ENCODE measurements at places on chromosomes 6 and 20.

DNA sequence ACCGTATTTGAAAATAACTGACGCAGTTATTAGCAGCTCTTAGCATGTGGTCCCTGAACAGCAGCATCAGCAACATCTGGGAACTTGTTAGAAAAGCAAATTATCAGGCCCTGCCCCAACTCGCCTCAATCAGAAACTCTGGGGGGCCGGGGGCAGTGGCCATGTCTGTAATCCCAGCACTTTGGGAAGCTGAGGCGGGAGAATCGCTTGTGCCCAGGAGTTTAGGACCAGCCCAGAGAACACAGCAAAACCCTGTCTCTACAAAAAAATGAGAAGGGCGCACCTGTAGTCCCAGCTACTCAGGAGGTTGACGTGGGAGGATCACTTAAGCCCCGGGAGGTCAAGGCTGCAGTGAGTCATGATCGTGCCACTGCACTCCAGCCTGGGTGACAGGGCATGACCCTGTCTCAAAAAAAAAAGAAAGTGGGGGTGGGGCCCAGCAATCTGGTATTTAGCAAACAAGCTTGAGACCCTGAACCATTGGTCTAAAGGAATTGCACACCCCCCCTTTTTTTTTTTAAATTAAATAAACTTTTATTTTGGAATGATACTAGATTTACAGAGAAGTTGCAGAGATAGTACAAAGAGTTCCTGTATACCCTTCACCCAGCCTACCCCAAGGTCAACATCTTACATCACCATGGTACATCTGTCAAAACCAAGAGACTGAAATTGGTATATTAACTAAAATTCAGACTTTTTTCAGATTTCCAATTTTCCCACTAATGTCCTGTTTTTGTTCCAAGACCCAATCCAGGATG, 6.7 kb downstream of the SRXN1 start:
- no peak for DNase-seq

GRCh38 chr6:19465760-19466159, 371.4 kb upstream of the ID4 start:
- DNase-seq = no peak

DNA sequence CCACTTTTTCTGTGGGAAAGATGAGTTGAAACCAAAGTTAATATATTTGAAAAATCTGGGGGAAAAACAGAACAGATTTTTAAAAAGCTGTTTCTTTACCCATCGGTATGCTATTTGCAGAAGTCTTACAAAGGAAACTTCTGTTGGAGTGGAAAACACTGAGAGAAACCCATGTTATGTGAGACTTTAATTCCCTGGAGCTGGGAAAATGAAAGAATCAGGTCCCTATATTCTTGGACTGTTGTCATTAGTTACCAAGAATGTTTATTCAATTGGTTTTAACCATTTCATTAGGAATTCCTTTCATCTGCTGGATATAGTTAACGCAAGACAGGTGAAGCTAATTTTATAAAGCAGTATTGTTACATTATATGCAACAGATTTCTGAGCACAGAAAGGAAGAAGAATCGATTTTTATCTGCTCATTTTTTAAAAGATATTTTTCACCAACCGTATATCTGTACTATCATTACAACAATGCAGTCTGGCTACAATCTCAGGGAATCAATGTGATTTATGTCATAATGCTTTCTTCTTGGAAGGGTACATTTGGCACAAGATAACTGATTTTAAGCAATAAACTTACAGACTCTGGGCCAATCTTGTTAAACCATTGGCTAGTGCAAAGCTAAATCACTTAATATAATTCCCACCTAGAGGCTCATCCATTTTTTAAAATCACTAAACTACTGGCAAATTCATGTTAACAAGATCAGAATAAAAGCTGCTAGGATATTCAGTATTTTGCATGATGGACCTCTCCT, 170.0 kb downstream of the MOXD1 start:
- DNase-seq = no peak

DNA sequence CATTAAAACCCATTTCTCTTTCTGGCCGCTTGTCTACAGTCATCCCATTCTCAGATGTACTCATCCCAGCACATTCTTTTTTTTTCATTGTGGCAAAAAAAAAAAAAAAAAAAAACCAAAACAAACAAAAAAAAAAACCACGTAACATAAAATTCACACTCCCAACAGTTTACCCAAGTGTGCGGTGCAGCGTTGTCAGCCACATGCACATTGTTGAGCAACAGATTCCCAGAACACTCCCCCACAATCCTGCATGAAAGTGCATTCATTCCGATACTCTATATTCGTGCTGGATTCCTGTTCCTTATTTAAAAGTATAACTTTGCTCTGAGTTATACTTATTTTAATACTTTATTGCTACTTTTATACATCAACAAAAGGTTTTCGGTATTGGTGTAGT, 96.0 kb downstream of the SASH1 start:
- DNase-seq = no peak

DNA sequence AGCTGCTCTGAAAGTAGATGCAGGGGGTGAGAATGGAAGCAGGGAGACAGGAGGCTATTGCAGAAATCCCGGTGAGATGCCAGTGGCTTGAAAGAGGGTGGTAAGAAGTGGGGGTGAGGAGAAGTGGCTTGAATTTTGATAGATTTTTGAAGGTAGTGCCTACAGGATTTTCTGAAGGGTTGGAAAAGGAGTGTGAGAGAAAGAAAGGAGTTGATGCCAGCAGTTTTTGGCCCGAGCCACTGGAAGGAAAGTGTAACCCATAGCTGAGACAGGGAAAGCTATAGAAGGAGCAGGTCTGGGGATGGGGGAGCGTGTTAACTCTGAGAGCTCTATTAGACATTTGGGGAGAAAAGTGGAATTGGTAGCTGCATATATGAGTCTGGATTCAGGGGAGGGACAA, 9.7 kb downstream of the ARMC12 start:
- no peak for DNase-seq

GRCh38 chr6:34834789-34835518, 43.1 kb downstream of the BLTP3A start:
- no peak for DNase-seq

- no peak for DNase-seq
Observed at GRCh38 chr6:10658910-10659698, 35.3 kb downstream of the C6orf52 start.

- no peak for DNase-seq
Observed at GRCh38 chr6:154989448-154989847, 5.7 kb upstream of the TIAM2 start.

DNA sequence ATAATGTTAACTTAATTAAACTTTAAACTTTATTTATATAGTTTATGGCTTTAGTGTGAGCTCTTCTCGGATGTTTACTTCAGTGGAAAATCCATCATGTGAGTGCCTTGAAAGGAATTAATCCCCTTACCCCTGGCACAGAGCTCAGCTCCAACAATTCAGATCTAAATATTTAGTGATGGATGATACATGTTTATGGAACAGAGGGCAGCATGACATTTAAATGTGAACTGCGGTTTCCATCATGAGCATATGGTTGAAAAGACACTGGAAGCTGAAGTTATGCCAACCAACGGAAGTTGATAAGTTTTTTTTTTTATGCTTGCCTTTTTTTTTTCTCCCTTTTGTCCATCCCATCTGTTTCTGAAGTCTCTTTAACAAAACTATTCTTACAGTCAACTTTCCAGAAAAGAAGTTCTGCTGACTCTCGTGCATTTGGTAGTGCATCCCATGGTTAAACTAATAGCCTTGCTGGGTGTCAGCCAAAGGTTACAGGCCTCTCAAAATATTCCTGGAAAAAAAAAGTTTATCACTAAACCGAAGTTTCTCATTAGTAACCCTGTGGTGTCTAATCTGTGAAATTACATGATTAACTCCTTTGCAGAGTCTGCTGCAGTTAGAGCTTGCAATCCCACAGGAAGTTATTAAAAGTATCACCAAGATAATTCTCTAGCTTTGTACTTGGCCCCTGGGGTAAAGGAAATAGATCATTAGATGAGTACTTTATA, 243.9 kb upstream of the TCF21 start:
- no peak for DNase-seq

Data from NCI-H2107 (cell line).